ENCODE measurements at places on chromosomes 11 and 22.
A peak's percentile ranks its signal among the peaks of the same experiment; 100 is the strongest.

DNA sequence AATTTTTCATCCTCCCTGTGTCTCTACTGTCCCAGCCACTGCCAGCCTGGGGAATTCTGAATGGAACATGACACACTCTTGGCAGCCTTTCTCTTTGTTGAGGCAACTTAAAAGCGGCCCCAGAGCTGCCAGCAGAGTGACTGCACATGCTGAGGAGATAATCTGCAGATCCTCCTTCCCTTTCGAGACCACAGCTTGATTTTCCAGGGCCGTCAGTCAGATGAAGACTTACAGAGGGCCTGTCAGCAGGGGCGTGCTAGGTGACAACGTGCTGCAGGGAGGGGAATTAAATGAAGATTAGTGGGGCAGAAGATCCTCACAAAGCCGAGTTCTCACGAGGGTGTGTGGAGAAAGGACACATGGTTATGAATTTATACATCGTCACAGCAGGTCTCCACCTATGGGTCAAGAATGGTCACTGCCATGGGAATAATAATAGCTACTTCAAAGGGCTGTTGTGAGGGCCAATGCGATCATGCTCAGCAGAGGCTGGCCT is 193.5 kb upstream of the PITPNB start:
- peak; percentile 66 for DNase-seq

DNA sequence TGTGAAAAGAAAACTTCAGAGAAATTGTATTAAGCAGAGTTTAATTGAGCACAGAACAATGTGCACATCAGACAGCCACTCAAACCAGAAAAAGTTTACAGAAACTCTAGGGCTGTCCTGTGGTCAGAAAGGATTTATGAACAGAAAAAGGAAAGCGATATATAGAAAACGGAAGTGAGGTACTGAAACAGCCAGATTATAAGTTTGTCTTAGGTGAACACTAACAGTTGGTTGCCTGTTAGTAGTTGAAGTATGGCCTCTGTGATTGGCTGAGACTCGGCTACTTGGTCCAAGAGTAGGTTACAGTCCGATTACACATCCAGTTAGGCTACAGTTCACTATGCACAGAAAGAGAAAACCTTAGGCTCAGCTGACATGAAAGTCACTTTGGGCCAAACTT is 1232.5 kb upstream of the RAG2 start:
- no peak for DNase-seq

DNA sequence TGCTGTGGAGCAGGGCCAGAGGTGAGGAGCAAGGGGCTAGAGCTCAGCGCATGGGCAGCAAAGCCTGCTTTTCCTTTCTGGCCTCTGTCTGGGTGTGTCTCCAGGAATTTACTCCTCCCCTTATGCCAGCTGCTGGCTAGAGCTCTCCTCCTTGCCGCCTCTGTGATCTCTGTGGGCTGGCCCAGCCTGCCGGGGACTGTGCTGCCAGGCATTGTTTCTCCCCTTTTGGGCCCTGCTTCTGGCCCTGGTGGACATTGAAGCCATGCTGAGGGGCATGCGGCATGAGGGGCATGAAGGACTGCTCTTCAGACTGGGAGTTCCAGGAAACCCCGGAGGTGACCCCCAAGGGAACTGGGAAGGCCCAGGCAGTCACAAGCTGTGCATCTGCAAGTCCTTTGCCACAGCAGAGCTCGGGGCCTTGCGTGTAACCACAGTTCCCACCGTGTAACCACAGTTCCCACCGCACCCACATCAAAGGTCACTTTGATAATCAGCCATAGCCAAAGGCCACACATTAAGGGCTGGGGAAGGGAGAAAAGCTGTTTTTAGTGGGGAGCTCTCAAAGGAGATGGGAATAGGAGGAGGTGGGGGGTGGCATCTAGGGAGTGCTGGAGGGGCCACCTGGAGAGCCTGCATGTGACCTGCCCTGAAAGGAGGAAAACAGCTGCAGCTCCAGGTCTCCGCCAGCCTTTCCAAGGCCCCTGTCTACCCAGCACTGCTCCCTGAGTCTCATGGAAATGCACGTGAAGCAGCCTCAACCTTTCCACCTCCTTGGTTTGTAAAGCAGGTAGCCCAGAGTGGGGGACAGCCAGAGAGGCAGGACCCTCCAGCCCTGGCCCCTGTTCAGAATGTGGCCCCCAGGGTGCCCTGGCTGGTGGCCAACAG is 62.3 kb downstream of the PPFIBP2 start:
- no peak for DNase-seq

DNA sequence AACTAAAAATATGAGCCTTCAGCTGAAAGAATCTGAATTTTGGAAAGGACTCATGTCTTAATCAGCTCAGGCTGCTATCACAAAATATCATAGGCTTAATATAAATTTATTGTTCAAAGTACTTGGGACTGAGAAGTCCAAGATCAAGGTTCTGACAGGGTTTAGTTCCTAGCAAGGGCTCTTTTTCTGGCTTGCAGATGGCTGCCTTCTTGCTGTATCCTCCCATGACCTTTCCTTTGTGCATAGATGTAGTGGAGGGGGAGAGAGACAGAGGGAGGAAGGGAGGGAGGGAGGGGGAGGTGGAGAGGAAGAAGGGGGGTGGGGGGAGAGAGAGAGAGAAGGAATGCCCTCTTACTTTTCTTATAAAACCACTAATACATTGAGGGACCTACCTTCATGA is 306.8 kb upstream of the DDI1 start:
- peak; percentile 24 for DNase-seq

DNA sequence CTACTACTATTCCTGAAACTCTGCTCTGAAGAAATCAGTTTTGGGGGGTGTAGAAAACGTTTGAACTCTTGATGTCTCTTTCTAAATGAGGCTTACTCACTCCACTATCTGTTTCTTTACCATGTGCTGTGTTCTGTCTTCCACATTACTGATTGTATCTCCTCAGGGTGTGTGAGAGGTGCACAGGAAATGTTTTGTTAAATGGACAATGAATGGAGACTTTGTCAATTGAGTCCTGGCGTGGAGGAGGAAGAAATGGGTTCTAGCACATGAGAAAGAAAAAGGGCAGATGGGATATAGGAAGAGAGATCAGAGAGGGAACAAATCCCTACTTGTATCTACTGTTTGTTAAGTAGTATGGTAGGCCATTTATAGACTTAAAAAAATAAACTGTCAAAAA is 577.1 kb upstream of the CCDC90B start:
- DNase-seq = no peak

DNA sequence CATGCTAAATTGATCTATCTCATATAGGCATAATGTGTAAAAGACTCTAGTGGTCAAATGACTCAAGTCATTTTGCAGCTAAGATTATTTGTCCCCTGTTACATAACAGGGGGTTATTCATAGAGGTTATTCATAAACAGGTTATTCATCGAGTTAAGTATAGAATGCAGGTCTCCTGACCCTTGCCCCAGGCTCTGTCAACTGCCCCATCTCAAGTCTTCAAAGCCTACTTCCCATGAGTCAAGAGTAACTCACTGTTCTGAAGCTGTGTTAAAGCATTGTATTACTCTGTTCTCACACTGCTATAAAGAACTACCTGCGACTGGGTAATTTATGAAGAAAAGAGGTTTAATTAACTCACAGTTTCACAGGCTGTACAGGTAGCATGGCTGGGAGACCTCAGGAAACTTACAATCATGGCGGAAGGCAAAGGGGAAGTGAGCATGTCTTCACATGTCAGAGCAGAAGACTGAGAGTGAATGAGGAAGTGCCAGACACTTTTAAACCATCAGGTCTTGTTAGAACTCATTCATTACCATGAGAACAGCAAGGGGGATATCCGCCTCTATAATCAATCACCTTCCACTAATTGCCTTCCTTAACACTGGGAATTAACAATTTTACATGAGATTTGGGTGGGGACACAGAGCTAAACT is 226.2 kb upstream of the BLID start:
- DNase-seq = no peak

- DNase-seq = no peak
Observed at GRCh38 chr22:28188178-28188879, 269.3 kb upstream of the PITPNB start.

DNA sequence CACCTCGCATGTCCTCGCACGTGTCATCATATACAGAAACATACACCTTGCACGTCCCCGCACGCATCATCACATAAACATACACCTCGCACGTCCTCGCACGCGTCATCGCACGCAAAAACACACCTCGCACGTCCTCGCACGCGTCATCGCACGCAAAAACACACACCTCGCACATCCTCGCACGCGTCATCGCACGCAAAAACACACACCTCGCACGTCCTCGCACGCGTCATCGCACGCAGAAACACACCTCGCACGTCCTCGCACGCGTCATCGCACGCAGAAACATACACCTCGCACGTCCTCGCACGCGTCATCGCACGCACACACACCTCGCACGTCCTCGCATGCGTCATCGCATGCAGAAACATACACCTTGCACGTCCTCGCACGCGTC is 16.7 kb downstream of the IGSF9B start:
- no peak for DNase-seq

DNA sequence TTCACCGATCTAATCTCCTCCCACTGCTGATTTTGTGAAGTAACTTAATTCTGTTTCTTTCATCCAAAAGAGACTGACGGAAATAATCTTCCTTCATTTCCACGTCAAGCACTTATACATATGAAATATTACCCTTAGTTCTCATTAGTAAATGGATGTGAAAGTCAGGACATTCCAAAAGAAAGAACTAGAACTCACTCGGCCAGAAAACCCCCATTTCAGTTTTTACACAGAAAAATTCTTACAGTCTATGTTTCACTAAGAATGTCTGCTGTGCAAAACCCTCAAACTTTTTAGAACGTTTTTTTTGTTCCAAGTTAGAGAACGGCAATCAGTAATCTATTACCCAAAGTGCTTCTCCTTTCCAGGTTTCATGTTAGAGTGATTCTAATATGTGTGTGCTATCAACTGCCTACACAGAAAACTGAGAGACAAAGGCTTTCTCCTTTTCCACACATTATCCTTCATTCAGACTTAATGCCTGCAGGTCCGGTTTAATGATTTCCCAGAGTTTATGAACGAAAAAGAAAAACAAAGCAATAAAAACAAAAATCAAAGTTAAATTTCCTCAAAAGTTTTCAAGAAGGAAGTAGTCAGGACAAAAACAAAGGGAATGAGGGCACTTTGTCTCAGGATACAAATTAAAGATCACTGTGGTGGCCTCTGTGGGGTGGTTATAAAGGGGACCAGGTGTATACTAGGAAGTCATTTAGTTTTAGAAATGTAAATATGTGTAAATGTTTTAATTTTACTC is 11.3 kb upstream of the SESN3 start:
- no peak for DNase-seq

GRCh38 chr11:90204832-90205646 is 17.8 kb downstream of the CHORDC1 start:
- DNase-seq = peak; percentile 52

DNA sequence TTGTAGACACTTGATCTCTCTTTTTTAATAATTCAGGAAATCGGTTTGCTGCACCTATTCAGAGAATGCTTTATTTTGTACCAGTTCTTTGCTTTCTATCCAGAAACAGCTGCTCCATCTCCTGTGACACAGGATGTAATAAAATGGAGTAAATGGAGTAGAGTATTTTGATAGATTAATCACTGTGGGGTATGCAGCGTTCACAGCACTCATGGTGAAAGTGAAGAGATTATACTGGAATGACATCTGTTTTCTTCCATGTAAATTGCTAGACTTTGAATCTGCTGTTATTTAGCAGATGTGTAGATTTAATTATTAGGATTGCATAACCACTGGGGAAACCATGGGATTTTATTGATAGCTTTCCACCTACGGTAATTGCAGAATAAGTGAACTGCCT is 227.3 kb upstream of the ARHGAP42 start:
- no peak for DNase-seq

DNA sequence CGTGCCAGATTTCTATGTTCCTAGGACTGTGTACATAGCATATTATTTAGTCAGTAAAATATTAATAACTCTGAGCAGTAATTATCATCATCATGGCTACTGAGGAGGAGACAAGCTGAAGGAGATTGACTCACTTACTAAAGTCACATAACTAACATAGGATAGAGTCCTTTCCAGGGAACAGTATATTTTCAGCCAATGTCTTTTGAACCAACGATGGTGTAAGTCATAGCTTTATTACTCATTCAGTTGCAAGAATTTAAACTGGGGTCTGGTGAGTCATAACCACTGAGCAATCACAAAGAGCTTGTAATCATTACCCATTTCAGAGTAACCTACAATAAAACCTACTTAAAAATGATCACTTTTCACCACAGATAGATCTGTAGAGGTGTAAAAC is 1564.8 kb upstream of the TENM4 start:
- DNase-seq = peak; percentile 96

DNA sequence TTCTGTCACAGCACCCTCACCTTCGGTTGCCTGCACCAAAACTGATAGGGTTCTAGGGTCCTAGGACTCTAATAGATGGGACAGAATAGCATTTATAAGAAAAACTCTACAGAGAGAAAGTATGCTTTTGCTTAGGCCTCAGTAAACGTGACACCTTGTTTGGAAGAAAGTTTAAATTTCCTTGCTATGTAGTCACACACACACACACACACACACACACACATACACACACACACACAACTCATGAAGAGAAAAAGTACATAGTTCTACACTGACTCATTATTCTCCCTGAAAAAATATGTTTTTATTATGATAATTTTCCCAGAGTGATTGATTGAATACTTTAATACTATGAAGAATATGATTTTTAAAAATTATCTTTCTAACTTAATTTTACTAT is 220.8 kb upstream of the SNX19 start:
- peak; percentile 39 for DNase-seq
